ENCODE measurements at places on chromosomes 7 and 10.

DNA sequence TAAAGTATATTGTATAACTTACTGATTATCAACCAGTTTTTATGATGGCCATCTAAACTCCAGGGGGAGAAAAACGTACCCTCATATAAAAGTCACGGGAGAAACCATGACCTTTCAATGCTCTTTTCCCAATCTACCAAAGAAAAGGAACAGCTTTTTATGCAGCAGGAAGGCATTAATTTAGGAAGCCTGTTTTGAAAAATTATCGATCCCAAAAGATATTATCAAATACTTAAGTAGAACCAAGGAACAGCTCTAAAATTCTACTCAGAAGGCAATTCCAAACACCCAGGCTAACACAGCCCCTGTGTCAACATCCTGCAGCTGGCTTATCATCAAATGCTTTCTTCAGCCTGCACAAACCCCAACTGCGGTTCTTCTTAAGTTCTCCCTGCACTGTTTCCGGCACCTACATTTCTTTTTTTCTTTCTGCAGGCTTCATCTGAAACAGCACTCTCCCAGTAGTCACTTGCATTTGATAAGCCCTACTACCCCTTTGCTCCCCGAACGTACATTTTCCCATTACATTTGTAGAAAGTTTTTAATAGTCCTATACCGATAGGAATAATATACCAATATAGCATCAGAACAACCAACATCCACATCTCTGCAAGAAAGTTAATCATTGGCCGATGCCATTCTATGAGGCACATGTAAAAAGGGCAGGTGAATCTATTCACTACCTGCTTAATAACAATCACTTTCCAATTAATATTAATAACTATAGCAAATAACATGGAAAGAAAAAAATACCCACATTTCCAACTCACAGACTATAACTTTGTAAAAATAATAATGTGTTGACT, 47.9 kb downstream of the PIP4K2A start:
- no peak for DNase-seq
- H3K27ac ChIP-seq = no peak overlapping the region

DNA sequence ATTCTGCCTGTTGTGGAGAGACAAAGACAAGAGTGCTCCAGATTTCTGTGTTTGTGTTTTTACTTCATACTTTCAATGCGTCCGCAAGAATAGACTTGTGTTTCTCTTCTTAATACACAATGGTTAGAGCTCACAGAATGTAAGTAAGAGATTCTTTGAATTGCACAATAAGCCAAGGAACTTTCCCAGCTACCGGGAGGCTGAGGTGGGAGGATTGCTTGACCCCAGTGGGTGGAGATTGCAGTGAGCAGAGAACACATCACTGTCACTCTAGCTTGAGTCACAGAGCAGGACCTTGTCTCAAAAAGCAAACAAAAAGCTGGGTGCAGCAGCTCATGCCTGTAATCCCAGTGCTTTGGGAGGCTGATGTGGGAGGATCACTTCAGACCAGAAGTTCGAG, 250.7 kb upstream of the MYO3A start:
- H3K27ac ChIP-seq = no peak overlapping the region
- no peak for DNase-seq
- H3K4me1 ChIP-seq = no peaks in the 10 kb centered on the region
- no peak overlapping the region for H3K4me3 ChIP-seq
- H3K27me3 ChIP-seq = no peaks in the 10 kb centered on the region
- no peaks in the 10 kb centered on the region for H3K36me3 ChIP-seq

- H3K36me3 ChIP-seq = no peaks in the 10 kb centered on the region
- H3K4me1 ChIP-seq = peaks cover 10% of the 10 kb centered on the region
- DNase-seq = no peak
- H3K27ac ChIP-seq = no peak overlapping the region
- no peaks in the 10 kb centered on the region for H3K27me3 ChIP-seq
- no peak overlapping the region for H3K4me3 ChIP-seq
Observed at GRCh38 chr10:77433546-77433945, 204.1 kb downstream of the KCNMA1 start.

GRCh38 chr7:77667459-77668086, 28.7 kb upstream of the RSBN1L start:
- DNase-seq = peak; percentile 14
- peaks cover 7% of the 10 kb centered on the region for H3K4me1 ChIP-seq
- no peak overlapping the region for H3K4me3 ChIP-seq
- H3K36me3 ChIP-seq = no peaks in the 10 kb centered on the region
- no peak overlapping the region for H3K27ac ChIP-seq

- no peak overlapping the region for H3K4me3 ChIP-seq
- no peak overlapping the region for H3K27ac ChIP-seq
- H3K36me3 ChIP-seq = no peaks in the 10 kb centered on the region
Observed at GRCh38 chr7:140683657-140684056, 10.9 kb downstream of the ADCK2 start.

GRCh38 chr10:4099202-4099601, 314.2 kb upstream of the KLF6 start:
- peak; percentile 1 for DNase-seq
- H3K27ac ChIP-seq = no peak overlapping the region
- no peaks in the 10 kb centered on the region for H3K27me3 ChIP-seq
- H3K36me3 ChIP-seq = no peaks in the 10 kb centered on the region

GRCh38 chr7:85725026-85725425, 538.2 kb upstream of the SEMA3D start:
- no peaks in the 10 kb centered on the region for H3K36me3 ChIP-seq
- H3K4me1 ChIP-seq = peaks cover 14% of the 10 kb centered on the region
- H3K27ac ChIP-seq = no peak overlapping the region
- no peak for DNase-seq

- H3K27me3 ChIP-seq = peaks cover 6% of the 10 kb centered on the region
- no peak overlapping the region for H3K4me3 ChIP-seq
- DNase-seq = no peak
- no peaks in the 10 kb centered on the region for H3K36me3 ChIP-seq
- no peaks in the 10 kb centered on the region for H3K4me1 ChIP-seq
- H3K27ac ChIP-seq = no peak overlapping the region
Observed at GRCh38 chr7:49228426-49229098, 304.2 kb downstream of the CDC14C start.

DNA sequence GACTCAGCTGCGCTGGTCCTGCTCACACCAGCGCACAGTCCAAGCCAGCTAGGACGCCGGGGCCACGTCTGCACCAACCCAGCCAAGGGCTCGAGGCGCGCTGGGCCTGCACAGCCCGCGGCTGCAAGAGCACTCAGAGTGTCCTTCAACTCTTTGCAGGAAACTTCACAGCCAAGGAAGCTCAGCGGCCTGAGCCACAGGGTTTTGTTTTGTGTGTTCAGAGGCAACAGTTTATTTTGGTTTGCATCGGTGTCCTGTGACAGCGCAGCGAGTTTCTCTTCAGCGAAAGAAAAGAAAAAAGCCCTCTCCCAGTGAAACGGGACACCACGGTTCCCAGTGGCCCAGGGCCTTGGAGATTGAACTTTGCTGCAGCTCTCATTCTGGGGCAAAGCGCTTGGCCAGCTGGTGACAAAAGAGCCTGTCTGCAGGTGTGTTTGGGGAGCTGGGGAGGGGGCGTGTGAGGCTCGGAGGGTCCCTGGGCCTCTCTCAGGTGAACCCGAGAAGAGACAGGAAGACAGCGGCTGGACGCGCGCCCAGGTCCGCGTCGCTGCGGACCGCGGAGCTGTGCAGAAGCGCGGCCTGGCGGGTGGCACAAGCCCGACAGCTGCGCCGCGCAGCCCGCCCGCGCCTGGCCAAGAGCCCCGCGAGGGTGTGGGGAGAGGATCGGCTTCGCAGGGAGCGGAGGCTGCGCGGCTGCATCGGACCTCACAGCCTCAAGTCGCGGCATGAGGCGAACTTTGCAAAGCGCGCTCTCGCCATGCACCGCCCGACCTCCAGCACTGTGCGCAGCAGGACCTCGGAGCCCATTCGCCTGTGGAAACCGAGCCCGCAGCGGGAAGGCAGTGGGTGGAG, 922 bp downstream of the CXCL12 start:
- no peaks in the 10 kb centered on the region for H3K4me1 ChIP-seq
- H3K27me3 ChIP-seq = peaks cover 63% of the 10 kb centered on the region
- no peak overlapping the region for H3K27ac ChIP-seq
- no peaks in the 10 kb centered on the region for H3K36me3 ChIP-seq
- H3K4me3 ChIP-seq = peak overlapping the region; percentile 39
- no peak for DNase-seq

DNA sequence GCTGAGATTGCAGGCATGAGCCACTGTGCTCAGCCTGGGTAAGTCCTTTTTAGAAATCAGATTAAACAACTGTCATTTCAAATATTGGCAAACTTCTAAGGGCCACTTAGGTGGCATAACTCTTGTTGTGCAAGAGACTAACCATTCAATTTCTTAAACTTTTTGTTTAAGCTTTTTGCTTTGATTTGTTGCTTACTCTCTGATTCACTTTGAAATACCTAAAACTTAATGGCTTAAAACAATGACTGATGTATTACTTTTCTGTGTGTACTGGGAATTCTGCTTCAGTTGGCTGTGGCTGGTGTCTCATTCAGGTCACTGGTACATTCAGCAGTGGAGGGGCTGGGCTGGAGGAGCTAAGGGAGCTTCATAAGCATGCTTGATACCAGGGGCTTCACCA, 28.9 kb downstream of the ZNF25 start:
- no peaks in the 10 kb centered on the region for H3K4me1 ChIP-seq
- peaks cover 9% of the 10 kb centered on the region for H3K36me3 ChIP-seq
- 0 out of 2 replicates have a peak overlapping the region, but pooled peaks have one; percentile 2 for H3K27ac ChIP-seq
- no peaks in the 10 kb centered on the region for H3K27me3 ChIP-seq
- no peak overlapping the region for H3K4me3 ChIP-seq
- DNase-seq = peak; percentile 51

DNA sequence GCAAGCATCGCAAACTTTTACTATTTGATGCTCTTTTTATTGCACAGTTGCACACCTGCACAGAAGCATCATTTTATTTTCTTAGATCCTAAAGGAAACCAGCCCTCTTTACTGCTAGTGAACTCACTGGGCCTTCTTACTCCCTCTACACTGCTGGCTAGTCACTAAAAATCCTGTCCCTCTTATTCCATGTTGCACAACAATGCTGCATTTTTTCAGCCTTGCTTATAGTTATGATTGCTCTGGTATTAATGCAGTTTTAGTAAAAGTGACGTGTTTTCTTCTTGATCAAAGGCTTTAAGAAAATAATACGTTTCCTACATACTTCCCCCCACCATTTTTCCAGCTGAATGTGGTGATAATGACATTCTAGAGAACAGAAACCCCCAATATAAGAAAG, 132.9 kb upstream of the FAM3C start:
- no peaks in the 10 kb centered on the region for H3K36me3 ChIP-seq
- DNase-seq = peak; percentile 10
- H3K4me3 ChIP-seq = no peak overlapping the region
- peaks cover 28% of the 10 kb centered on the region for H3K4me1 ChIP-seq
- H3K27ac ChIP-seq = peak overlapping the region; percentile 98
- H3K27me3 ChIP-seq = no peaks in the 10 kb centered on the region

DNA sequence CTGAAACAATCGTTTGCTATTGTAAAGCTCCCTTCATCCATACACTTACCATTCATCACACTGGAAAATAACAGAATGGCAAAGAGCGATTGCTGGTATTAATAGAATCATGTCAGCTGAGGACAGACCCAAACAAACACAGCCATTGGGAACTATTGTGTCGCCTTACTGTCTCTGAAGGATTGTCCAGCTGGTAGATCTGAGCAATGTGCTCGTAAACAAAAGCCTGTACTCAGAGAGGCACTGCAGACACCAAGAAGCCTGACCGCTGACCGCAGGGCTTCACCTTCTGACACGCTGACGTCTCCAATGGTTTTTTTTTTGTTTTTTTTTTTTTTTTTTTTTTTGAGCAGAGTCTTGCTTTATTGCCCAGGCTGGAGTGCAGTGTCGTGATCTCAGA, 151.0 kb upstream of the FRMD4A start:
- H3K36me3 ChIP-seq = no peaks in the 10 kb centered on the region
- no peaks in the 10 kb centered on the region for H3K27me3 ChIP-seq
- H3K4me1 ChIP-seq = no peaks in the 10 kb centered on the region

DNA sequence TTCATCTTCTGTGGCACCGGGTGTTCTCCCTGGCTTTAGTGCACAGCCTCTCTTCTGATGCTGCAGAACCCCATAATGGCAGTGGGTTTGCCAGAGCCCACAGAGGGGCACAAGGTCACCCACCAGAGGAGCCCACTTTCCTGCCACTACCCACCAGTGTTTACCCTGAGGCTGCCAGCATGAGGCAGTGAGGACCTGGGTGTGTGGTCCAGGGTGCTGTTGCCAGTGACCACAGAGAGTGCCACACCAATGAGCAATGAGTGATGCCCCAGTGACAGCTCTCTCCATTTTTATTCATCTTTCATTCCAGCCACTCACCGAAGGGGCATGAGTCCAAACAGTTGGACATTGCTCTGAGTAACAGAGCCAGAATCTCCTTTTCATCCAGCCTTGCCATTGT, 34.8 kb downstream of the MTURN start:
- peak overlapping the region; percentile 79 for H3K27ac ChIP-seq
- no peaks in the 10 kb centered on the region for H3K36me3 ChIP-seq
- no peak overlapping the region for H3K4me3 ChIP-seq

- no peaks in the 10 kb centered on the region for H3K36me3 ChIP-seq
- no peak for DNase-seq
- no peak overlapping the region for H3K27ac ChIP-seq
- no peaks in the 10 kb centered on the region for H3K27me3 ChIP-seq
- H3K4me3 ChIP-seq = no peak overlapping the region
Observed at GRCh38 chr7:3464900-3465622, 164.0 kb downstream of the SDK1 start.

GRCh38 chr10:114071178-114071577, 27.5 kb downstream of the ADRB1 start:
- no peaks in the 10 kb centered on the region for H3K27me3 ChIP-seq
- no peak overlapping the region for H3K27ac ChIP-seq
- no peaks in the 10 kb centered on the region for H3K36me3 ChIP-seq
- no peaks in the 10 kb centered on the region for H3K4me1 ChIP-seq
- DNase-seq = no peak

DNA sequence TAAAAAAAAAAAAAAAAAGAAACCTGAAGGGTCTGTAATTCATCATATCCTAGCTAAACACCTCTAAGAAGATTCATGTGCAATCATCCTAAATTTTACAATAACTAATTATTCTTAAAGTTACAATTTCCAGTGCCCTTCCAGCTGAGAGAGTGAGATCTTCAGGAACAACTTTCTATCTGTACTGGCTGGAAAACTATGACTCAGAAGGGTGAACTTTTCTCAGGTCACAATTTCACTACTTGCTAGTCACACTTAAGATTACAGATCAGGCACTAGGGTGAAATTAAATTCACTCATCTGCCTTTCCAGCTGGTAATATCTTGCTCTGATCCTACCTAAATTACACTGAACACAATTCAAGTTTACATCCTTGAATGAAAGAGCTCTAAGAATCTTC, 158.8 kb downstream of the ANK3 start:
- H3K4me1 ChIP-seq = peaks cover 13% of the 10 kb centered on the region
- no peak overlapping the region for H3K4me3 ChIP-seq
- H3K27ac ChIP-seq = no peak overlapping the region
- H3K27me3 ChIP-seq = no peaks in the 10 kb centered on the region

Measured in PC-3 (cell line).